ENCODE measurements at places on chromosomes 7 and 10.

DNA sequence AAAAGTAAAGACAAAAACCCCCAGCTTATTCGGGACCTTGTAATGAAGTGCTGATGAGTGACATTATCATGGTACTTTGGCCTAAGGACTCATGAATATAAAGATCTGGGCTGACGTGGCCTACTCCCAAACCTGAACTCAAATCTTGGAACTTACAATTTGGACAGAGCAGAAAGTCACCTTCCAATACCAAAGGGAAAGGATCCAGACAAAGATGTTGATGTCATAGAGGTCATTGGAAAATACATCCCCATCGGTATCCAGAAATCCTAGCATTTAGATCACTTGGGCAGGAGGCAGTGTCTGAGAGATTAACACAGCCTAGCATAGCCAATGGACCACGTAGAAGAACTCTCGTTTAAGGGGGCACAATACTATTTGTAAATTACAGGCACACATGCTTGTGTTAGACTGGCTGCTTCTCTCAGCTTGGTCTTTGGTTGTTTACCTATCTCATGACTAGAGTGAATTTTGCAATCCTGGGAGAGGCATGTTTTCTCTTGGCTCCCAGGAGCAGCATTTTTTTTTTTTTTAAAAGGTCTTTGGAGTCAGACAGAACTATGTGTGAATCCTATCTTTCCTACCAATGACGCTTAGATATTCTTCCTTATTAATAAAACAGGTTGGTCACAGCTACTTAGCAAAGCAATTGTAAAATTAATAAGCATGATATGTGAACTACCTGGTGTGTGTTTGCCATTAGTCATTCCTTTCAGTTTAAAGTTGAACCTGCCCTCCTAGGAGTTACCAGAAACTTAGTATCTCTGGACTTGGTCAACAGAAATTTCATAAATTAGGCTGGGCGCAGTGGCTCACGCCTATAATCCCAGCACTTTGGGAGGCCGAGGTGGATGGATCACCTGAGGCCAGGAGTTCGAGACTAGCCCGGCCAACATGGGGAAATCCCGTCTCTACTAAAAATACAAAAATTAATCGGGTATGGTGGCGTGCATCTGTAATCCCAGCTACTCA, 27.8 kb upstream of the MRPS33 start:
- no peak for DNase-seq

DNA sequence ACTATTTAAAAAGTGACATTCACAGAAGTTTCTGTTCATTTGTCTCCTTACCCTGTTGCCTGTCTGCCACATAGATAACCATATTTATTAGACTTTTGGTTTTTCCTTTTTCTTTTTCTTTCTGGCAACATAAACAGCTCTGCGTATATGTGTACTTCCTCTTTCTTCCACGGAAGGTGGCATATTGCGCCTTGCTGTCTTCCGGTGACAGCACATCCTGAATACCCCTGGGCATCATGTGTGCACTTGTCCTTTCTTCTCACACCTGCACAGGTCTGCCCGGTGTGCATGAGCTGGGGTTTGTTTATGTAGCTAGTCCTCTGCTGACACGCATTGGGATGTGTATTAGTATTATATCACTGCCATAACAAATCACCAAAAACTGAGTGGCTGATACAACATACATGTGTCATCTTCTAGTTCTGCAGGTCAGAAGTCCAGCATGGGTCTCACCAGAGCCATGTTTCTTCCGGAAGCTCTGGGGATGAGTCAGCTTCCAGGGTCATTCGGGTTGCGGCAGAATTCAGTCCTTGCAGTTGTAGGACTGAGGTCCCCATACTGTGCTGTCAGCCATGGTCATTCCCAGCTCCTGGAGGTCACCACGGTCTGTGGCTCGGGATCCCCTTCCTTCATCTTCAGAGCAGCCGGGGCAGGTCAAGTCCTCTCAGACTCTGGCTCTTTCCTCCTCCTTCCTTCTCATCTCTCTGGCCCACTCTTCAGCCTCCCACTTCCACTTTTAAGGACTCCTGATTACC, 596.0 kb upstream of the FOXK1 start:
- DNase-seq, result no peak

DNA sequence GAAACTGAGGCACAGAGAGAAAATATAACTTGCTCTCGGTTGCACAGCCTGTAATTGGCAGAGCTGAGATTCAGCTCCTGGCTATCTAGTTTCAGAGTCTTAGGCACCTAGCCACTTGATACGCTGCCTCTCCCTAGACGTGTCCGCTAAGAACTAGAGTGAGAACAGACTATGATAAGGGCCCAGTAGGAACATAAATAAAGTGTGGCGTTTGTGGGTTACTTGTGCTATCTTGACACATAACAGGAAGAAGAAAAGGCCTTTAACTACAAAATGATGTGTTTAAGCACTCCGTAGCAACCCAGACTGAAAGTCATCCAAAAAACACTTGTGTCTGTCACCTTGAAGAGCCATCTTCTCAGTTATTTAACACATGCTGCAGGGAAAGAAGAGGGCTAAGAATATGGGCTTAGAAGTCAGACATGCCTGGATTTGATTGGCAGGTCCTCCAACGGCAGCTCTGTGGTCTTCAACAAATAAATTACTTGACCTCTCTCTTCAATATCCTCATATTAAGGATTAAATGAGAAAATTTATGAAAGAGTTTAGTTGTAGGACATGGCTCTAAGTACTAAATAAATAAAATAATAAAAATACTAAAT, 96.2 kb downstream of the SGMS1 start:
- peak; percentile 38 for DNase-seq

- DNase-seq, result no peak
Observed at GRCh38 chr10:119723624-119724023, 2.2 kb upstream of the INPP5F start.

GRCh38 chr10:65754112-65754511, 1171.7 kb upstream of the LRRTM3 start:
- no peak for DNase-seq

DNA sequence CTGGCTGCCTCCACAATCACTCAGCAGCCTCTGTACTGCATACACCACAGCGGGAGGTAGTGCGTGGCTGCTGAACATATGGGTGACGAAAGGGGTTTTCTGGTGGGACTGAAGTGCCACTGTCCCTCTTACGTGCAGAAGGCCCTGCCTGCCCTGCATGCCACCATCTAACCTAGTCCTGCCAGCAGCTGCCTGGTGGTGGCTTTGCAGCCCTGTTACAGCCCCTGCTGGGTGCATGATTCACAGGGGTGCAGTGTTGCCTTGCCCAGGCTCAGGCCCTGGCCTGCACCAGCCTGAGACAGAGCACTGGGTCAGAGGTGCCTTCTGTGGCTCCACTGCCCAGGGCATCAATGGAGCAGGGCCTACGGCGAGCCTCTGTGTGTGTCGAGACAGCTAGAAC, 50.1 kb downstream of the SYPL1 start:
- no peak for DNase-seq

GRCh38 chr7:78212476-78213060, 414.0 kb downstream of the PHTF2 start:
- no peak for DNase-seq

DNA sequence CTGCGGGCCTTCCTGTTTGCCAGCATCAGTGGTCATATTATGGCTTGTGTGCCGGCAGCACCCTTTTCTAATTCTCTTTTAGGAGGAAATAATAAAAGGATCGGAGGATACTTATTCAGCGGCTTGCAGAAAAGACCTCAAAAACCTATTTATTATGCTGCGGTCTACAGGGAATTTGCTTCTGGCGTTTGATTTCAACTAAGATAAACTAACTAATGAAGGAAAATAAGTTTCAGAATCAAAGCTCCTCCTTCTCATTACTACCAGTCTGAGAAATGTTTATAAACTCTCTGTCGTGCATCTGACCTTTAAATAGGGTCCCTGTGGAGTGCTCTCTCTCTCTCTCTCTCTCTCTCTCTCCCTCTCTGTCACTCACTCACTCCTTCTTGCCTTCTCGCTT, 335.0 kb upstream of the GLI3 start:
- no peak for DNase-seq

DNA sequence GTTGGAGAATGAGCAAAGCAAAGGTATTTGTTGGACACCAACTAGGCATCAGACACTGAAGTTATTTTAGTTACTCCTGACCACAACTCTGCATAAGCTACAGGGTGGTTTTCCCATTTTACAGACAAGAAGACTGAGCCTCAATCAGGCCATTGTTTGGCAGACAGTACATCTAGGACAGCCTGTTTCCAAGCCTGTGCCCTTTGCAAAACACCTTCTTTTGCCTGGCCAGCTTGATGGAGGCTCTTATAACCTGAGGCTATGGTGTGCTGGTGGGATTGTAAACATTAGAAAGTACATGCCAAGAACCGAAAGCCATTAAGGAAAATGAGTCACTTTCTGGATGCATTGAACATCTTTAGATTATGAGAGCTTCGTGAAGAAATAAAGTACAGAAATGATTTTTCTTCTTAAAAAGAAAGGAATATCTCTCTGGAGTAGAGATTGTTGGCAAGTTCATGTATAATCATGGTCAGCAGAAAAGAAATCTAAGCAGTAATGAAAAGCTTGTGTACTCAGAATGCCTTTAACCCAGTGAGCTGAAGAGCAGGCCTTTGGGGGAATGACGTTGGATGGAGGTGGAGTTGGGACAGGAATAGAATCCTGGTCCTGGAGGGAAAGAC, 140.6 kb downstream of the KIAA1217 start:
- no peak for DNase-seq

DNA sequence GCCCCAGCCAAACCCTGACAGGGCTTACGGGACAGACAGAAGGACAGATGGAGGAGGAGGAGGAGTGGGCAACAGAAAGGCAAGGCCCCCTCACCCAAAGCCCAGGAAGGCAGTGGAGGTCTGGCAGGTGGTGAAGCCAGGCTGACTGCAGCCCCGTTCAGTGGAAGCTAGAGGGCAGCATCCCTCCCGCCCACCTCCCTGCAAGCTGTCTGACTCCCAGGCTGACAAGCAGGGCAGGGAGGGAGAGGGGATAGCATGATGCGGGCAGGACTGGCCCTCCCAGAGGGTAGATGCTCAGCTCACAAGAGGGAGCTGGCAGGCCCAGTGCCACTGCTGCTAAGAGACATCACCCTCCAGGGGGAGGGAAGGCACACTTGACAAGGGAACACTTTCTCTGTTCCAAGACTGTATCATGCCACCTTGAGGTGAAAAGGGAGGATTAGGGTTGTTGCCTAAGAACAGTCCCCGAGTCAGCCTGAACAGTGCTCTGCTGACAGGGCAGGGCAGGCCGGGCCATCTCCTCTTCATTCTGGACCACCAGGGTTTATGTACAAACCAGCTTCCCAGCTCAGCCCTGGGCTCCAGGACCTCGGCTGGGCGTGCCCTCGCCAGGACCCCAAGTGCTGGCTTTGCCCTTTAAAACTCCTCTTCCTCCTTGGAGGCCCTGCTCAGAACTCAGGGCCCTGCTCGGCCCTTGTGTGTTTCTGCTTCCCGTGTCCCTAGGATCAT, 61.8 kb downstream of the RASGEF1A start:
- peak; percentile 55 for DNase-seq

DNA sequence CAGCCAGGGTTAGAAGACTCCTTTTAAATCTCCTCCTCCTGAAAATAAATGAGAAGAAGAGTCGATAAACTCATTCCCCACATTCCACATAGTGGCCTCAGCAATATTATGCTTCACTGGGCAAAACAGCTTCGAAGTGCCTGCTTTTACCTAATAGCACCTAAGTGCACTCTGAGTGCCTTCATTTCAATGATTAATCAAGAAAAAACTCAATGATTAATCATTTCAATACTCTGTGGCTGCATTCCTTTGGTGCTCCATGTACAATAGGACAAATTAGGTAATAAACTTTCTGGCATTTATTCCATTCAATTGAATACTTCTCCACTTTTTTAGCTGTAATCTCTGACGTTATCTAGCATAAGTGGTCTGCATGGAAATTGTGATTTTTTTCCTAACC, 174.6 kb downstream of the CCDC71L start:
- DNase-seq, result no peak

- no peak for DNase-seq
Observed at GRCh38 chr10:47409171-47409865, 25.2 kb upstream of the ZNF488 start.

- no peak for DNase-seq
Observed at GRCh38 chr10:63264617-63265221, 131.6 kb downstream of the NRBF2 start.

- peak; percentile 28 for DNase-seq
Observed at GRCh38 chr7:157010588-157011332, at the start of gene MNX1. TSS of gene MNX1 (minus strand) at chr7:157010663. CDS start at chr7:157010350, 313 bp downstream.

GRCh38 chr10:93514521-93514920, 18.1 kb downstream of the CEP55 start:
- DNase-seq, result no peak

DNA sequence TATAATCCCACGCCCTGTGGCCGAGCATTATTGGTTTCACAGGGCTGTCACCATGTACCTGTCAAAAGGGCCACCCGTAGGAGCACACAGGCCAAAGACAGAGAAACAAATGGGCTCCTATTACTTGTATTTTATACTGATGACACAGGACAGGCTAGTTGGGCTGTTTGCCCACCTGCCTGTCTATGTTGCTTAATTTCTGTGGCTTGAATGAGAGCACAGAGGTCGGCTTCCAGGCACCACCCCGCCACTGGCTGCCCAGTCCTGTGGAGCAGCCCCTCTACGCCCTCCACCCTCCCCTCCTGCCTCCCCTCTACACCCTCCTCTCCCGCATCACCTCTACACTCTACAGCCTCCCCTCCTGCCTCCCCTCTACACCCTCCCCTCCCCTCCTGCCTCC, 652.9 kb downstream of the SDK1 start:
- DNase-seq, result no peak

- no peak for DNase-seq
Observed at GRCh38 chr10:27447540-27447939, 56.6 kb upstream of the RAB18 start.
